HS-5 (cell line): ENCODE measurements at places on chromosomes 2 and 18.

DNA sequence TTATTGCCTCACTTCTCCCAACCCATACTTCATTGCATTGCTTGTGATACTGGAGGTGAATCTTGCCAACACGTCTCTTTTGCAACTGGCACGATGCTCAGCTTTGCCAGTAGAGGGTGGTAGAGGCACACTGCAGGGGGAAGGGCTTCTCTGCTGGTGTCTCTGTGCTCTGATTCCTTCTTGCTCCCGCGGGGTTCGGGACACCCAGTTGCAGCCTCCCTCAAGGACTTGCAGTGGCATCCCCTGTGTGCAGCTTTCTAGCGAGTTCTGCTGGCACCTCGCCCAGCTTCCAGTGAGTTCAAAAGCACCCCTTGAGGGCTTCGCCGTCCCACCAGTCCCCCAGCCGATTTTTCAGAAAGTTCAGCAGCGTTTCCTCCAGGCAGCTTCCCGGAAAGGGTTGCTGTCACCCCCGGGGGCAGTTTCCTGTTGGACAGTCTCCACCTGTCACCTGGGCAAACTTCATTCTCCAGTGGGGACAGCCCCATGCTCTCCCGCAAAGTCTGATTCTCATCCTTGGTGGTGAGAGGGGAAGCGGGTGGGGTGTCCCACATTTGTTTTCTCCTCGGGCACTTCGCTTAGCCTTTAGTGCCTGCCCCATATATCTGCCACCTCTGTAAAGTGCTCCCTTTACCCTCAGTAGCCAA lies 35.4 kb upstream of the EN1 start:
- DNase-seq = peak; percentile 35

- no peak for DNase-seq
Observed at GRCh38 chr2:200181755-200182154, 124.7 kb upstream of the SPATS2L start.

GRCh38 chr2:172412984-172413492 lies 14.3 kb upstream of the ITGA6 start:
- no peak for DNase-seq

DNA sequence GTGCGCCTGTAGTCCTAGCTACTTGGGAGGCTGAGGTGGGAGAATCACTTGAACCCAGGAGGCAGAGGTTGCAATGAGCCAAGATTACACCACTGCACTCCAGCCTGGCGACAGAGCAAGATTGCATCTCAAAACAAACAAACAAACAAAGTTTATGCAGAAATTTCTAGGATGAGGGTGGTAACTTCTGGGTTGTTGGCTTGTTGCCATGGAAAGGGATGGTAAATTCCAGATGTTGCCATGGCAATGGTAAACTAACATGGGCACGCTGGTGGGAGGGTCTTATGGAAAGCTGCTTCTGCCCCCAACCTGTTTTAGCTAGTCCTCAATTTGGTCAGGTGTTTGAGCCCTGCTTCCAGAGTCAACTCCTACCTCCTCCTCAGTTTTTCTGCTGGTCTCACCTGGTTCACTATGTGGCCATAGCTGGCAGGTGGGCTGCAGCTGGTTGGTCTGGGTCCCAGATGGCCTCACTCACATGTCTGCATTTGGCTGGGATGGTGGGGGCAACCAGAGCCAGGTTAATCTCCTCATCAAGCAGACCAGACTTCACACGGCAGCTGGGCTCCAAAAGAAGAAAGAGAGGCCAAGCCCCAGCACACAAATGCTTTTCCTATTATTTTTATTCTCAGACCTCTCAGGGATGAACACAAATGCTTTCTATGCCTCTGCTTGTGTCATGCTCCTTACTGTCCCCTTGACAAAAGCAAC lies 26.6 kb upstream of the TEX44 start:
- no peak for DNase-seq

GRCh38 chr2:197847651-197848401 lies 43.4 kb downstream of the PLCL1 start:
- DNase-seq = no peak

GRCh38 chr2:45806563-45807358 lies 155.3 kb downstream of the PRKCE start:
- DNase-seq = no peak

GRCh38 chr18:45548614-45549013 lies 66.7 kb upstream of the SLC14A2 start:
- no peak for DNase-seq

DNA sequence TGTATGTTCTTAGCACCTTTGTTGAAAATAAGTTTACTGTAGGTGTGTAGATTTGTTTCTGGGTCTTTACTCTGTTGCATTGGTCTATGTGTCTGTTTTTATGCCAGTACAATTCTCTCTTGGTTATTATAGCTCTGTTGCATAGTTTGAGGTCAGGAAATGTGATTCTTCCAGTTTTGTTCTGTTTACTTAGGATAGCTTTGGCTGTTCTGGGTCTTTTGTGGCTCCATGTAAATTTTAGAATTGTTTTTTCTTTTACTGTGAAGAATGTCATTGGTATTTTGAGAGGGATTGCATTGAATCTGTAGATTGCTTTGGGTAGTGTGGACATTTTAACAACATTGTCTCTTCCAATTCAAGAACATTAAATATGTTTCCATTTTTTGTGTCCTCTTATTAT lies 69.1 kb downstream of the ANKRD62 start:
- no peak for DNase-seq

GRCh38 chr2:222313816-222314215 lies 15.0 kb upstream of the PAX3 start:
- DNase-seq = no peak

- no peak for DNase-seq
Observed at GRCh38 chr2:236081171-236081570, 87.0 kb downstream of the GBX2 start.

- DNase-seq = no peak
Observed at GRCh38 chr2:197798187-197798586, 6.2 kb upstream of the PLCL1 start.

DNA sequence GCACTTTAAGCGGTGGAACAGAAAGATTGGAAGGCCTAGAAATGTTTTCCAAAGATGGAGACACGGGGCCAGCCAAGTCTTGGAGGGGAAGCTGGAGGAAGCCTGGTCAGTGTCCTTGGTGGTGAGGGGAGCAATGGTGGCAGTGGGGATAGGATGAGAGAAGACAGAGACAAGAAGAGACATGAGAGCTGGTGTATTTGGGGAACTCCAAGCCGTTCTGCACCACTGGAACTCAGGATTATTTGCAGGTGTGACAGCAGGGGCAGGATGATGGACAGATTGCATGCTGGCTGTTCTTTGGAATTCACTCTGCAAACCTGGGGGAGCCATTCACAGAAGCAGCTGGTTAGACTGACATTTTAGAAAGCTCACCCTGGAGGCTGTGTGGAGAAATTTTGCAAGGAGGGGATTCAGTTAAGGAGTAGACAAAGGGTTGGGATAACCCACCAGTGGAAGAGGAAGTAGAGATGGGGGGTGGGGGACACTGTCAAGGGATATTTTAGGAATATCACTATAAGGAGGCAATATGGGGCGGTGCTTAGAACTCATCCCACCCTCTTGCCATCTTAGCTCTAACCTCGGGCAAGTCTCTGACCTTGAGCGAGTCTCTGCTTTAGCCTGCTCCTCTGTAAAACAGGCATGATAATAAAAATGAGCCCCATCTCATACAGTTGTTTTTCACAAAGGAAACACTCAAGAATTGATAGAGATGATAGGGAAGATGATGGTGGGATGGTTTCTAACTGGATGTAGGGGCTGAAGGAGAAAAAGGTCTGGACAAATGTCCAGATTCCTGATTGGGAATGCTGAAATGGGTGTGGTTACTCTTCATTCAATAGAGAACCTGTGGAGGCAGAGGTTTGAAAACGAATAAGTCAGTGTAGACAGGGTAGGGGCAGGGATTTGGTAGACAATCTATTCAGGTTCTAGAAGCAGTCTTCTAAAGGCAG lies 175.8 kb downstream of the MYCN start:
- no peak for DNase-seq

DNA sequence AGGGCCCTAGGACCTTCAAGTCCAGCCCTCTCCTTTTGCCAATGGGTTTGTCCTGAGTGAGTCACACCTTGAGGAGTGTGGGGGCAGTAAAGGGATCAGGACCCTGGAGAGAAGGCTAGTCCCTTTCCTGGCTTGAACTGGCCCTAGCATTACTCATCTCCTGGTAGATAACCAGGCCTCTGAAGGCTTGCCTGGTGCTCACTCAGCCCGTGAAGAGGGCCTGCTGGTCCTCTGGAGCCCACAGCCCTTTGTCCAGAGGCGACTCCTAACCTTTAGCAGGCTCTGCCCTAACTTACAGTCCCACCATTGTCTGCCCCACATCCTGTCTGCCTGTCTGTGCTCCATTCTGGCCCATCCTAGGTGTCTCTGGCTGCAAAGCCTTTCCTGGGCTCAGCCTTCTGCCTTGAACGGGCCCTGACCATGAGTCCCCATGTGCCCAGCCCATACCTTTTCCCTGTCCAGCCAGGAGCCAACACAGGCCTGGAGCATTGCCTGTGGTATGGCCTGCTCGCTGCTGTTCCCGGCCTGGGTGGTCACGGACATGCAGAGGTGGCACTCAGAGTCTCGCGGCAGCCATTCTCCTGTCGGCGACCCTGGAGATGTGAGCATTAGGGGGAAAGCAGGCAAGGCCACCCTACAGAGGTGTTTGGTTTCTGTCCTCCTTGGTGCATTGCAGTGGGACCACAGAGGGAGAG lies 5.0 kb downstream of the SFTPB start:
- peak; percentile 96 for DNase-seq

GRCh38 chr2:130728007-130728454 lies 839 bp upstream of the GPR148 start:
- no peak for DNase-seq

DNA sequence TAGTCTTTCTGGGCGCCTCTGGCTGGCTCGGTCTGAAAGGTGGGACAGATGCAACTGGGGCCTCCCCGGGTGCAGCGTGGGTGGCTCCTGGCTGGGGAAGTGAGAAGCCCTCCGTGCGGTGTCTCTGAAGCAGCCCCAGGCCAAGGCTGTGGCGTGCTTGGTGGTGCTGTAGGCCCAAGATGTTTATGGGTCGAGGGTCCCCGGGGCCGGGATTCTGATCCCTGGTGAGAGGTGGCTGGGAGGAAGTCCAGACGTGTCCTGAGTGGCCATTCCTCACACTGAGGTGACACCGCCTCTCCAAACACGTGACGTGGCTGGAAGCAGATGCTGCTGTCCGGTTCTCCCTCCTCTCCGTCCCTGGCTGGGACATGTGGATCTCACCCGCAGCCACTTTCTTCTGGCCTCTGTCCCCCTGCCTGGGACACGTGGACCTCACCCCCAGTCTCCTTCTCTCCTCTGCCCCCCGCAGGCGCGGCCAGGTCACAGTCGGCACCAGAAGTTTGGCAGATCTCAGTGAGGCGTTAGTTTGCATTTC lies 12.6 kb downstream of the RTP5 start:
- DNase-seq = no peak

DNA sequence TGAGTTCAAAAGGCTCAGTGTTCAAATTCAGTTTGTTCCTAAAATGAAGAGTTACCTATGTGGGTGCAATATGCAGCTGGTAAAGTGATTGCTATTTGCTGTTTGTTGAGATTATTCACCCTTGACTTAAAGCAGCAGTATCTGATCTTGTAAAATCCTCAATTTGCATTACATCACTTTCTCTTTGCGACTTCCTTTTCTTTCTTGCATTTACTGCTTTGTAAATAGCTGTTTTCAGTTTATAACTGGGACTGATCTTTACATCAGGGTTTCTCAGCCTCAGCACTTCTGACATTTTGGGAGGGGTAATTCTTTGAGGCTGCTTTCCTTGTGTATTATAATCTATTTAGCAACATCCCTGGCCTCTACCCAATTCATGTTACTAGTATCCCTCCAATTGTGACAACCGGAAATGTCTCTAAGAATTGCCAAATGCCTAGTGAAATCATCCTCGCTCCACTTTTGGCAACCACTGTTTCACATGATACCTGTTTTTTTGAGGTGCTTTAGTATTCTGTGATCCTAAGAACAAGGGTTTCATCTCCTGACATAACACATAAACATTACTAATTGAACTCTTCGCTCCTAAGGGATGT lies 12.1 kb upstream of the ERCC3 start:
- no peak for DNase-seq

- peak; percentile 62 for DNase-seq
Observed at GRCh38 chr2:159030674-159031380, 62.4 kb downstream of the TANC1 start.

DNA sequence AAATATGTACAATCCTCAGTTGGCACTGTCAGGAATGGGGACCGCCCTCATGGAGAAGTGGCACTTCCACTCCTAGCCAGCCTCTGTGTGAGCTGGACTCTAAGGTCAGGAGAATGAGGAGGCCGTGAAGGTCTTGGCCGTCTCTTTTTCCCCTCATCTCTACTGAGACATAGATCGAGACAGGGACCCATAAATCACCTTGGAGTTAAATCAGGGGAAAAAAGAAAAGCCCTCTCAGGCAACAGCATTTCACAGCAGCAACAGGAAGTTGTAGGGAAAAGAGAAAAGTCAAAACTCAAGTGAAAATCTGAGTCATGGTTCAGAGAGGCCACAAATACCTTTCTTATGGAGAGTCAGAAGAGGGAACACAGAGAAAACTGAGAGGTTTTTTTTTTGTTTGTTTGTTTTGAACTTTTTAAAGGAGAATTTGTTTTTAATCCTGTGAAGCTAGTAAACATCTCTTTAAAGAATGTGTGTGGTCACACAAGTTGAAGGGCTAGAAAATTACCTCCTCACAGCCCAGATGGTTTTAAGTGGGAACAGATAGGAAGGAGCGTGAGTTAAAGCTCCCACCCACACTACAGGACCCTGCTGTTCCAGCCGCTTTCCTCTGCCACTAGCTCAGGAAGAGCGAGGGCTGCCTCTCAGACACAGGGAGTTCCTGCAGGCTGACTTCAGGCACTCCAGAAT lies 30.6 kb upstream of the CYP1B1 start:
- DNase-seq = peak; percentile 22

DNA sequence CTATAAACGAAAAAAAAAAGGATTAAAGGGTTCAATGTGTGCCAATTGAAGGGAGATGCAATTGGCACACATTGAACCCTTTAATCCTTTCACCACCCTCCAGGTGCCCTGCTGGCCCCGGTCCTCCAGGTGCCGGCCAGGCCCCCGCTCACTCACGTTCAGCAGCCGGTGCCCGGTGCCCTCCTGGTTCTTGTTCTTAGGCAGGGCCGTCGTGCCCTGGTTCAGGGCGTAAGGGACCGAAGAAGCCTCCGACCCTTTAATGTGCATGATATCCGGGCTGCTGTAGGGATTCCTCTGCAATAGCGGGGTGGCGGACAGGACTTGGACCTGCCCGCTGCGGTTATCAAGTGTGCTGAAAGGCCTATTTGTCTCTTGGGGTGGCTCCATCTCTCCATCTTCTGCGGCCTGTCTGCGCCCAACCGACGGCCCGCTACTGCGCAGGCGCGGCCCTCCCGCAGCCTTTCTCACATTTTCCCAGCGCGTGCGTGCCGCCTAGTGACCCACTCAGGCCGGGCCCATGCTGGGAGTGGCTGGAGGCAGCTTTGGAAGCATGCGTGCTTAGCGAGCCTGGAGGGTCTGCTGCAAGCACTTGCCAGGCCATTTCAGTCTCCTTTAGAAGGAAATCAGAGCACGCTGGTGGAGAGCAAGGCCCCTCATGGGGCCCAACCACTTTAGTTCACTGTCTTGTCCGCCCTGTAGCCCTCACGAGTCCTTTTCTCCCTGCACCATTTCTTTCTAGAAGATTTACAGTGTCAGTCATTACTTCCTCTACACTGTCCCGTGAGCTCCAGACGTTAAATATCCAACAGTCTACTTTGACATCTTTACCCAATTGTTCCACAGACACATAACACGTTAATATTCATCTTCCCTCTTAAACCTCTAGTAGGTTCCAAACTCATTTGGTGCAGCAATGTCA lies 24.3 kb downstream of the TMEM237 start:
- no peak for DNase-seq

GRCh38 chr2:16417726-16418125 lies 247.9 kb downstream of the CYRIA start:
- no peak for DNase-seq
